ENCODE measurements at places on chromosomes 13 and 19.

DNA sequence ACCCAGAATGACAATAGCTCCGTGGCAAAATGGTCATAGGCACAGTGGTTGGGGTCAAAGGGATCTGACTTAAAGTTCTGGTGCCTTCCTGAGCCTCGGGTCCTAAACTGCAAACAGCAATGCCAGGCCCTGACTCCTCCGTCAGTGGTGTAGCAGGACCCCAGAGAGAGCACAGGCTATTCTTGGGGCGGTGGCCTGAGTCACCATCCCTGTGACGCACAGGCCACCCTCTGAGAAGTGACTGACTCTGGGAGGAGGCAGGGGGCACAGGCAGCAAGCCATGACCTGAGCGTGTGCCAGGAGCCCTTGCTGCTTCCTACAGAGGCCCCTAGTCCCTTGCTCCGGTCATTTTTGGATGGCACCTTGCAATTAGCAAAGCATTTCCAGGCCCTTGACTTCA, 18.7 kb downstream of the PLVAP start:
- DNase-seq, result no peak

DNA sequence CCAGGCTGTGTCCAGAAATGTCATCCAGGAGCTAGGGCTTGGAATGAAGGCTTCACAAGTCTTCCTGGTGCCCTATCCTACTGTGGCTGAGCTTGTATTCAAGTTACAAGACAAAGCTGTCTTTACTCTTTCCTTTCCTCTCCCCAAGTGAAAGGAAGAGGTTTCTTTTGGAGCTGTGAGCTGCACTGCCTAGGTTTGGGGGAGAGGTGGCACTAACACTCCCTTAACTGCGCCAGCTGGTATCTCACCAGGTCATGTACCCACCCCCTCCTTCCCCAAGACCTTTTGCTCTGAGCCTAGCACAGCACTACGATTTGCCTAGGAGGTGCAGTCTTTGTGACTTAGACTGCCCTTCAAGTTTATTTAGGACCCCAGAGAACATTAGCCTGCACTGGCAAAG, 2053.6 kb upstream of the PRR20A start:
- DNase-seq, result no peak

DNA sequence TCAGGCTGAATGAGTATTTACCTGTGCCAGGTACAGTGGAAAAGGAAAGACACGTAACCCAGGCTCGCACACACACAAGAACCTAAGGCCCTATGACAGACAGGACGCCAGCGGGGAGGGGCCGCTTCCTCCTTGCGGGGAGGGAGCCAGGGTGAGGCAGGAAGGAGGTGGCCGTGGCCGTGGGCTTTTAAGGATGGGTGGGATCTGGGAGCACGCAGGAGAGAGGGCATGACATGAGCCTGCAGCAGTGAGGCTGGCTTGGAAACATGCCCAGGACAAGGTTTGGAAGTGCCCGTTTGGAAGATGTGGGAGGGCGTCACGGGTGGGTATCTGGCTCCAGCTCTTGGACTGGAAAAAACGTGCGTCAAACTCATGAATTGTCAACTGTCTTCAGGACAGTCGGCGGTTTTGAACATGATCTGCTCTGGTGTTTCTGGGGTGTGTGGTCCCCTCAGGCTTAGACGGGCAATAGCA, 20.1 kb downstream of the SH3GL1 start:
- DNase-seq, result no peak

DNA sequence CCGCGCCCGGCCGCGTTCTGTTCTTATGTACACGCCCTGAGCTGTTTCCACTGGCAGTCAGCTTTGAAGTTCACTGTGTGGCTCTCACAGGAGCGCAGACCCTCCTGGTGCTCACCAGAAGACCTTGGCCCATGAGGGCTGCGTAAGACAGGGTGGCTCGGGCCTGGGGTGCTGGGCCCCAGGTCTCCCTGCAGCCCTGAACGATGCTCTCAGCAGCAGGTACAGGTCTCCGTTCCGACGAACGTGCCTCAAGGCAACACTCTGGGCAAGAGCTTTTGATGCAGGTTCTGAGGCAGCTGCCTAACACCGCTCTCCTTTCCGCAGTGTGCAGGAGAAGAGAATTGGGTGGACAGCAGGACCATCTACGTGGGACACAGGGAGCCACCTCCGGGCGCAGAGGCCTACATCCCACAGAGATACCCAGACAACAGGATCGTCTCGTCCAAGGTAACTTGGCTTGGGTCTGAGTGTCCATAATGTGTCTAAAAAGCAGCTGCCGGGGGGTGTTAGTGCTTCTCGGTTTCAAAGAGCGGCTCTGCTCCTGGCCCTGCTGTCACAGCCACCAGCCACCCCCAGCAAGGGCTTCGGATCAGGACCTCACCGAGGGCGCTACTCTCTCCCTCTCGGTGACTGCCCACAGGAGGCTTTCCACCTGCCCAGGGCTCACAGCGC, 95.1 kb downstream of the ATP11A start:
- no peak for DNase-seq

DNA sequence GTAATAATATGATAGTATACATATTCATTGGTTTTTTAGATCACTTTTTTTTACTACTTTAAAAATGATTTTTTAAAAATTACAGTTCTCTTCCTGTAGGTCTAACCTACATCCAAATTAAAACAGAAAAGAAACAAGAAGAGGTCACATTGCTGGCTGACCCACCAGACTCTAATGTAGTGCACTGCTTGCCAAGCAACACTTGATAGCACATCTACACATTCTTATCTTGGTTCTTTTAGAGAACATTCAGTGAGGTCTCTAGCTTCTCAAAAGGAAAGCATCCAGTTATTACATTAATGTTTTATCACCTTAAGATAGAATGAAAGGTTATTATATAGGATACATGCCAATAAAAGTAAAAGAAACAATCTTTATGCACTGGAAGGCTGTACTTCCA, 35.6 kb downstream of the NDFIP2 start:
- no peak for DNase-seq

DNA sequence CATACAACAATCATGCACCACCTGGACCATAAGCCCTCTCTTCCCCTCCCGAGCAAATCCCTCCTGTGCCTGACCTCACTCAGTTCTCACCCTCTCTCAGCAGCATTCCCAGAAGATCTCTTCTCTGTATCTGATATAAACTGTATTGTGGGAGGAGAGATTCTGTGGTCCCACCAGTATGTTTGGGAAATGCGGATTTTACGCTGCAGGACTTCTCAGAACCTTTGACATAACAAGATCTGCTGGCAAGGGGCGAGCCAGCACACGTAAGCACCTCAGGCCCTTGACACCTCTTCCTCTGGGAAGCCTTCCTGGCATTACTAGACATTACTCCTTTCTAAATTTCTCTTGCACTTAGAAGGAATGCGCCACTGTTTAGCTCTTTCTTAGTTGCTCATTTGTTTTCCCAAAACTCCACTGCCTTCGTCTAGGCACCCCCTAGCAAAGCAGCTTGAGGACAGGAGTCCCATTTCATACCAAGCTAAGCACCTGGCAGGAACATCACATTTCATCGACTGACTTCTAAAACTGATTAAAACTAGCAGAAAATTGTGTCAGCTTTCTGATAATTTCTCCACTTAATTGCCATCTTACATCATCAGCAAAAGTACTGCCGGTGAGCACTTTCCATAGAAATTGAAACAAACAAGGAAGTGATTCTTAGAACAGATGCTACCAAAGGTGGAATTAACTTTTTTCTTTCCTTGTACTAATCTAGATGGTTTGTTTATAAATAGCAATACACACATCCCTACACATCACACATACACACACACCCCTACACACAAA, 63.2 kb downstream of the CCDC70 start:
- DNase-seq, result no peak

- no peak for DNase-seq
Observed at GRCh38 chr13:63092456-63092855, 1676.8 kb upstream of the PCDH20 start.

DNA sequence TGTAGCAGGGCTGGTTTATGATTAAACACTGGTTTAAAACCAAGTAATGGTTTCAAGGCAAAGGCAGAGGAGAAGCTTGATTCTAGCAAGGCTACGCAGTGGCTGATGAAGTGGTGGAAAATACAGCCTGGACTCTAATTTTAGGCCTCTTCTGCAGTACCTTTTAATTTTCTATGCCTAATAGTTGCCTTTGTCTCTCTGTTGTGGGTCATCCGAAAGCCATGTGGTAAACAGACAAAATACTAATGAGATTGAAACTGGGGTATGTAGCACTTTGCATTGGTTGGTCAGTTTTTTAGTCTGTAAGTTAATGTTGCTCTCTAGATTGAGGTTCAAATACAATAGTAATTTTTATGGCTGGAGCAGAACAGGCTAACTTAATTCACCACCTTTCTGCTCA, 3.3 kb downstream of the LMO7 start:
- DNase-seq, result no peak

DNA sequence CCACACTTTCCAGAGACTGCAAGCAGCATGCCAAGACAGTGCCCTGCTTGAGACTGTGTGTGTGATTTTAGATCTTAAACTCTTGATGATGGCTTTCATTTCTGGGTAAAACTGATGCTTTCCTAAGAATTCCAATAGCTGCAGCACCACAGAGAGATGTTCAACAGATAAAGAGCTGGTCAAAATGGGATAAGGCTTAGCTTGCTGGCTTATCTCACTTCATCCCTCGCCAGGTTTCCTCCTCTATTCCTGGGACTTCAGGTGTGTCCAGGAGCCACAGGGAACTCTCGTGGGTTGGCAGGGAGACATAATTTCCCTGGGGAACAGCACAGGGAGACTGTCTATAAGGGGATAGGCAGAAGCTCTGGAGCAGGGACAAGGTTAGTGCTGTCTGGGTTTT, 137.3 kb downstream of the KCTD15 start:
- DNase-seq, result no peak

- DNase-seq, result no peak
Observed at GRCh38 chr19:1206864-1207450, 1.4 kb downstream of the STK11 start.

DNA sequence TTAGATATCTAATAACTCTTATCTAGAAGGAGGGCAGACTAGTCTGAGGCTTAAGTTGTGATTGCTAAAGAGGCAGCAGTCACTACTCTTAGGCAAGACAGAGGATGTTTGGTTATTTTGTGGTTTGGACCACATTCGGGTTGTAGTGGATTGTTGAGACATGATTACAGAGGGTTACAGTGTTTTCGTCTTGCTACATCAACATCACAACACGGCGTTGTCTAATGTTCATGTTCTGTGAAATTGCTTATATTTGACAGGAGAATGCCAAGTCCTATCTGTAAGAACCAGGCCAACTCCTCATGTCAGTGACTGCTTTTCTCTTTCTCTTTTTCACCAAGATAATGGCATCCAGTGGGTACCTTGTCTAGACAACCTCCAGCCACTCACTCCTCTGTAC, 16.8 kb upstream of the TM9SF2 start:
- no peak for DNase-seq

DNA sequence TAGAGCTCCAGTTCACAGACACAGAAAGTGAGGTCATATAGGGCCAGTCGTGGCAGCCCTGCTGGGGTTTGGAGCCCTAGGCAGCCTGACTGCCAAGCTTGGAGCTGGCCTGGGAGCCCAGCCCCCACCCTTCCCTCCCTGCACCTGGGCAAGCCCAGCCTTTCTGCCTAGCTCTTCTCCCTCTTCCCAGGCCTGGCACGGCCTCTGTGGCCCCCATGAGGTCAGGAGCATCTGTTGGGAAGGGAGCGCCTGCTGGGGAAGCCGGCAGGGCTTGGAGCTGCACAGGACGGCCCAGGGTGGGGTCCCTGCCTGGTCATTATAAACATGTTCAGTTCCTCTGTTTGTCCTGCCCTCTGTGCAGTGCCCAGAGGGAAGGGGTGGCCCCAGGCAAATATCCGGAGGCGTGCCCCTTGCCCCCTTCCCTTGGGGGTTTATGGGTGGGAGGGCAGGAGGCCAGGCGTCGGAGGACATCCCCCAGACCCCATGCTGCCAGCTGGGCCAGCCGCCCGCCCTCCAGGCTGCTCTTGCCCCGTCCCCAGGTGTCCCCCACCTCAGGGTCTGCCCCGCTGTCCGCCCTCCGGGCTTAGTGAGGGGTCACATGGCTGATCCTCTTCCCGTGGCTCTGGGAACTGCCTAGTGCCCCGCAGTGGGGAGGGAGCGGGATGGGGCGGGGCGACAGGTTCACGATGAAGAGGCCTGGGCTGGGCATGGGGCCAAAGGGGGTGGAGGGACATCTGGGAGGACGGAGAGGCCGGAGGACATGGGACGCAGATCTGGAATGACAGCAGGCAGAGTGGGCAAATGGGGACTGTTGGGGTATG, 30.0 kb upstream of the NCCRP1 start:
- DNase-seq, result no peak

- no peak for DNase-seq
Observed at GRCh38 chr13:99307648-99308339, 595 bp upstream of the GPR183 start.

DNA sequence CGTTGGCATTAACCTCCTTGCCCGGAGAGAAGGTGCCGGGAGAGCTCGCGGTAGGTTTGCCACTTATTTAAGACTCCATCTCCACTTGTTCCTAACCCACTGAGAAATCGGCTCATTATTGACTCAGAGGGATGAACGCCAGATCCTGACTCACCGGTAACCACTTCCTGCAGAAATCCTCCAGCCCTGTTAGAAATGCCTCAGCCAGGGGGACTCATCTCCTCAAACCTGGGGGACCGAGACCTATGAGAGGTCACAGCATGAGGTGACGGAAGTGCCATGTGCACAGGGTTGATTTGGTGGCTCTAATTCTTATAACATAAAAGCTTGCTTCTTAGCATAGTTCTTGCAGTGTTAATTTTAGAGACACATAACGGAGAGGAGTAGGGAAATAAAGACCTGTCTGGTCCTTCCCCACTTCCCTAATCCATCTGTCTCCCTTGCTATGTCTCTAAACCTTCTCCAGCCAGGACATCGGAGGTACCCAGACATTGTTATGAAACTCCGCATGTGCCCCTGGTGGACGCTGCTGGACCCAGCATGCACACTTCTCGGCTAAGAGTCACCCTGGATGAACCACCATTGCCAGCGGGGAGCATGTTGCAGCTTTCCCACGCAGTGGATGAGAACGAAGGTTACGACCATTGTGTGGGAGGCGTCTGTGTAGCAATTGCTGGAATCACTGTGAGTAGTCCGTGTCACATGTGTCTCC, 158.9 kb downstream of the EFNB2 start:
- DNase-seq, result no peak

DNA sequence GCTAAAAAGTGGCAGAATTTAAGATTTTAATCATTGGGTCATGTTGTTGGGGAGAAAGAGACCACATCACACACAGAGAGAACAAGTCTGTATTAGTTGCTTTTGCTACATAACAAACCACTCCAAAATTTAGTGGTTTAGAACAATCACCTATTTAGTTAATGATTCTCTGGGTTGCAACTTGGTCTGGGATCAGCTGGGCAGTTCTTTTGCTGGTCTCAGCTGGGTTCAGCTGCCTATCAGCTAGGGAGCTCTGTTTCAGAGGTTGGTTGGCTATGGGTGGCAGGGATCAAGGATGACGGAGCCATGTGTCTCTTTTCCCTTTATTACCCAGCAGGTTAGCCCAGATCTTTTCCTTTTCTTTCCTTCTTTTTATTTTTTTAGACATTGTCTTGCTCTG, 8.9 kb downstream of the PINLYP start:
- no peak for DNase-seq

Data from stimulated activated CD8-positive, alpha-beta memory T cell treated with anti-CD3 and anti-CD28 coated beads, Interleukin-7, amount 100 ng/mL, for 1 hour (primary cell).